ELF-1 (cell line): ENCODE measurements at places on chromosomes 5 and 9.

DNA sequence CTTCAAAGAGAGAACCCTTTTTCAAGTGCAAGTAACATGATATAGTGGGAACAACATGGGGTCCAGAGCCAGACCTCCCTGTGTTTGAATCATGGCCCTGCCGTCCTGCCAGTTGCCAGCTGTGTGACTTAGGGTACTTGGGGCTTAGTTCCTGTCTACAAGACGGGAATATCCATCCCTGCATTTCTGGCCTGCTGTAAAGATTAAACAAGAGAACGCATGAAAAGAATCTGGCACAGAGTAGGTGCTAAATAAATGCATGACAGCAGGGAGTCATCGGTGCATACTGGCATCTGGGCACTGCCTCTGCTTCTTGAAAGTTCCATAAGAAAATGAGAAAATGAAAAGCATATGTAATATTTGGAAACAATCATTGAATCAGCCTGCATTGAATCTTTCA lies 77.8 kb upstream of the PRRC1 start:
- no peak for DNase-seq

GRCh38 chr5:38925154-38925925 lies 79.5 kb downstream of the OSMR start:
- DNase-seq = peak; percentile 19

- DNase-seq = no peak
These were observed 65.9 kb upstream of the DAP start for GRCh38 chr5:10826971-10827370.

GRCh38 chr9:73742412-73742811 lies 590.7 kb downstream of the ANXA1 start:
- no peak for DNase-seq

- no peak for DNase-seq
These were observed 3.8 kb downstream of the OLFML2A start for GRCh38 chr9:124780757-124781151.

GRCh38 chr5:9034649-9035048 lies 511.2 kb downstream of the SEMA5A start:
- no peak for DNase-seq

- no peak for DNase-seq
These were observed 449.5 kb upstream of the TRPC7 start for GRCh38 chr5:136814619-136815378.

- DNase-seq = no peak
These were observed at the start of gene TRAF1 for GRCh38 chr9:120926397-120926928. Gene TRAF1 (minus strand): TSS chr9:120926796. CDS start chr9:120926075, 721 bp downstream.

- DNase-seq = no peak
These were observed 13.6 kb upstream of the CEP72 start for GRCh38 chr5:598564-598890.

DNA sequence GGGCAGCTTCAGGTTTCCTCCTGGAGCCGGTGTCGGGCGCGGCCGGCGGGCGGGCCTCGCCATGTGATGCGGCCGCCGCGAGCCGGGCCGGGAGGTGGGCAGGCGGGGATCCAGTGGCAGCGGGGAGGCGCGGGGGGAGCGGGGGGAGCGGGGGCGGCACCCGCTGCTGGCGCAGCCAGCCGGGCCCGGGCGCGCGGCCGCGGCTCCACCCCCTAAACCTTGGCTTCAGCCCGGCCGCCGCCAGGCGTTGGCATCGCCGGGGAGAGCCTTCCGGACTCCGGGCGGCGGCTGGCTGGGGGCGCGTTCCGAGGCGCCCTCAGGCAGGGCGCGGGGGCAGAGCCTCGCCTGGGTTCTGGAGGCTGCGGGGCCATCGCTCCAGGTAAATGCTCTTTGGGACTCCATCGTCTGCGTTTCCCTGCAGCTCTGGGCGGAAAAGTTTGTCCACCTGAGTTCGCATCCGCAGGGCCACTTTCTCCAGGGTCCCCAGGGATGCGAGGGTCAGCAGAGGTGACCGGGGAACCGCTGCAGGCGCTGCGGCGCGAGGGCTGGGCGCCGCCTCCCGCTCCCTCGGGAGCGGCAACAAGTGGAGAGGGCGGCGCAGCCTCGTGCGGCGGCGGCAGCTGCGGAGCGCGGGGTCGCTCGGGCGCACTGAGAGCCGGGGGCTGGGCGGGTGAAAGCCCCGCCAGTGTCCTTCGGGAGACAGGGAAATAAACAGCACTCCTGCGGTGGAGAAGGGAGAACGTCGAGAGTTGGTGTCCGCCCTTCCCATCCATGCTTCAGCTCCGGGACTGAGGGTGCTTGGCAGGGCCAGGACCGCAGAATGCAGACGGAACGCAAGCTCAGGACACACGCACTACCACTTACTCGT lies at the start of gene ARHGEF28:
Gene ARHGEF28, plus strand, starts transcription at position 253 of the 868 bp plus-strand sequence. CDS start 58,656 bp downstream, outside the sequence.
- DNase-seq = peak; percentile 47

- DNase-seq = peak; percentile 66
These were observed 954 bp downstream of the TBCA start for GRCh38 chr5:77774981-77775789.

GRCh38 chr5:24142341-24142740 lies 502.4 kb downstream of the CDH10 start:
- no peak for DNase-seq

DNA sequence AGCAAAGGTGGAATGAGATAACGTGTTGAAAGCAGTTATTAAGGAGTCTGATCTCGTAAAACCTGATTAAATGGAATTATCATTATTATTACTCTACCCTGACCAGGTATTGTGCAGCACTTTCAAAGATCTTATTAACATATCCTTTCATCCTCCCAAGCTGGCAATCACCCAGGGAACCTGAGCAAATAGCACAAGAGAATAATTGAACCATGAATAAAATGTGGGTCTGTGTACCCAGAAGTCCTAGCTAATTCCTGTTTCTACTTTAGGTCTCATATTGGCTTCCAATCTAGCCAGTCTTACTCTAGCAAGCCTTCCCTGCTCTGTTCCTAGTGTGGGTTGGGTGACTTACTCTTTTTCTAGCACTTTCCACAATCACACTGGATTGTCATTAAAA lies 162.2 kb upstream of the STK32A start:
- DNase-seq = no peak
